ENCODE measurements at places on chromosomes 11 and 22. TPM values are rescaled to one million over a fixed set of nuclear protein-coding genes. Genes with fewer than 3 reads are reported as not detected.
A peak's percentile ranks its signal among the peaks of the same experiment; 100 is the strongest.

The OR51B5 gene
- 0.30 TPM for polyA plus RNA-seq

DNA sequence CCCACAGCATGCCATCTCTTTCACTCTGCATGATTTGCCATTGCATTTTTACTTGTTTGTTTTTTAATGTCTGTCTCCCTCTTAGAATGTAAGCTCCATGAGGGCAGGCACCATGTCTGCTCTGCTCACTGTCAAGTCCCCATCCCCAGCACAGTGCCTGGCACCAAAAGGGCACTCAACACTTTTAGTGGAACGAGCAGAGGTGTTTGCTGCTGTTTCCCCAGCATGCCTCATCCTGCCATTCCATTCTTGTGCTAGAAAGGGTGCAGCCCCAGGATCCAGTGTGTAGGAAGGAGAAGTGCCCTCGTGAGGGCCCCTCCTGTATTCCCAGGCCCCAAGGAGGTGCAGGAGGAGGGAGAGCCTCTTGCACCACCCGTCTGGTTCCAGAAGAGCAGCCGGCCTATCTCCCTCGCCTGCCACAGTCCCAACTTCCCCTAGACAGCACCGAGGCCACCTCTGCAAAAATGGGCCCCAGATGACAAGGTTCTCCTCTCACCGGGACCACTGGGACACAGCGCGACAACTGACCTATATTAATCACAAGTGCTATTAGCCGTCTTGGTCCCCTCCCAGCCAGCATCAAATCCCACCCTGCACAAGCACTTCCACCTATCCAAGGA, 33.3 kb upstream of the CACNG2 start:
- no peak for DNase-seq

DNA sequence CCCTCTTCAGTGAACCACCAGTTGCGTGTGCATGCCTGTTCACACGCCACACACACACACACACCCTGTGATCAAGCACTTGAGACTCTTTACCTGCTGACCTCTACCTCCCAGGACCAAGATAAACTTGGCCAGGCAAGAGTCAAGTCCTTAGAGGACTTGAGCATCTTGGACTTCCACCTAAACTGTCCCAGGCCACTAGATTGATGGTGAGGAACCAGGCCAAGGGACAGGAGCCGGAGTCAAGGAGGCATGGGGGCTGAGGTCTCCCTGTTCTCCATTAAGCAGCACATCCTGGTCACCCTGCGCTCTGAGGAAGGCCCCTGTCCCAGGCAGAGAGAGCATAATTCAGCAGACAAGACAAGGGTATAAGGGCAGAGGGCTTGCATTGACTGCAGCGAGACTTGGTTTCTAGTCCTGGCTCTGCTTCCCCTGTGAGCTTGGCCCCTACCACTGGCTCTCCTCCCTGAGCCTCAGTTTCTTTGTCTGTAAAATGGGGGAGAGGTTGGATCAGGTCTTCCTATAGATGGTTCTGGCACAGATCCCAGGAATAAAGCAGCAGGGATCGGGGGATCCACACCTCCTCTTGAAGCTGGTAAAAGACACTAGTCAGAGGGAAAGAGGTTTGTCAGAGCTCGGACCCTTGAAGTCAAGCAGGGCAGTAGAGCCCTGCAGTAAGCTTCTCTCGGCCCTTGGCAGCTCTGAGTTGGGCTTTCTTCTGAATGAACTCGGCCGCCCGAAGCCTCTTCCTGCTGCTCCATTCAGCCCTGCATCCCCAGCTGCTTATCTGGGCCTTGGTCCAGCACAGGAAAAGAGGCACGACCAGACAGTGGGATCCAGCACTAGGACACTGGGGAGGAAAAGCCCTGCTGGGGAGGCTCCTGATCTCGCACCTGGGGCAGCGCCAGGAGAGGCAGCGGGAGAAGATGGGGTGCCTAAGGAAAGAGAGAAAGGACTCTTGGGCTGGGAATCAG, 2.0 kb downstream of the CREB3L1 start:
- DNase-seq: peak; percentile 51

DNA sequence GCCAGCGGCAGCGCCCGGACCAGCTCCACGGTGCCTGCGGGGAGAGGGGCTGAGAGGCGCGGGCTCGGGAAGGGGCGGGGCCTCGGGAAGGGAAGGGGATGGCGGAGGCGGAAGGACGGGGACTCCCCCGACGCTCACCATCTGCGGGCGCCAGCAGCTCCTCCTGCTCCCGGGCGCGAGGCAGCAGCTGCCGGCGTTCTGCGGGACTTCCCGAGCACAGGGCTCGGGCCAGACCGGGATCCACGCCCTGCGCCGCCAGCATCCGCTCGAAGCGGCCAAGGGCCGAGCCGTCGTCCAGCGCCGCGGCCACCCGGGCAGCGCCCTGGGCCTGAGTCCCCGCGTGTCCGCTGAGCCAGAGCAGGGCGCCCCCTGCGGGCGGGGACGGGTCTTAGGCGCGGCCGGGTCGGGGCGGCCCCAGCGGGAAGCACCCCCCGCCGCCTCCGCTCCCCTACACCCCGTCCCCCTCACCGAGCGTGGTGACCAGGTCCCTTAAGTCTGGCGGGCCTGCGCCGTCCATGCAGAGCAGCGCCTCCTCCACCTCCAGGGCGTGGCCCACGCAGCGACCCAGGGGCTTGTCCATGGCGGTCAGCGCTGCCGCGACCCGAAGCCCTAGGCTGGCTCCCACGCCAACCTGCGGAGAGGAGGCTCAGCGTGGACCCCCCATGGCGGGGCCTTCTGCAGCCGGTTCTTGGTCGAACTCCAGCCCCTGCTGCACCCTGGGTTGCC, 873 bp upstream of the SCO2 start:
- peak; percentile 87 for DNase-seq

DNA sequence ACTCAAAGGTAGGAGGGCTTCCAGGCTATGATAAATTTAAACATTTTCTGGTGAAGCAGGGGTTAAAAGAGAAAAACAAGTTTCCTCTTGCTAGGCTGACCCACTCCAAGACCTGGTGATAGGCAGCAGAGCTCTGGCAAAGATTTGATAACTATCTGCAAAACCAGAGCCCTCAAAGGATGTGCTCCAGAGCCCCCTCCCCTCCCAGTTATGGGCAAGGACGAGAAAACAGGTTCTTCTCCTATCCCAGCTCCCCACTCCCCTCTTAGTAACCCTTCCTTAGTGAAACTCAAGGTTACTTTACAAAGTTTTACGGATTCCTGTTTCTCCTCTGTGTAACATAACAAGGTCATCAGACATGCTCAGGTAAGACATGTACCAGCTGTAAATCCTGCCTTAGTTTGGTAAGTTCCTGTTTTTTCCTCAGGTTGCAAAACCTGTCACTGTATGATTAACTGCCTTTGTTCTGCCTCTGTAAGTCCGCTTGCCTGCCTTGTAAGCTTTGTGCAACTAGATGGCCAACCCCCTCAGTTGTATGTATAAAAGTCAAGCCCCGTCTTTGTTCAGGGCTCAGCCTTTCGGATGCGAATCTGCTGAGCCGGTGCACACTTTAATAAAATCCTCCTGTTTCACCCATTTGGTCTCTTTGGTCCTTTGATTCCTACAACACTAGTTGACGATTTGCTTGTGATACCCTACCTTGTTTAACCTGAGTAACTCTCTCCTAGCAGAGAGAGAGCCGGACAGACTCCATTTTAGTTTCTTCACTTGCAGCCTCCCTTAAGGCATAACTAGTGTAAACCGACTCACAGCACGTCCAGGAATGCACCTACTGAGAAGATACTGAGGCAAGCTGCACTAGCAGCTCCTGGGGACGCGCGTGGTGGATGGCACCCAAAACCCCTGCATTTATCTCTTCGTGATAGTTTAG, 13.9 kb downstream of the APOBEC3H start:
- no peak for DNase-seq

GRCh38 chr22:18005201-18005926, 19.0 kb downstream of the MICAL3 start:
- no peak for DNase-seq
